ENCODE measurements at places on chromosomes 4 and X.

DNA sequence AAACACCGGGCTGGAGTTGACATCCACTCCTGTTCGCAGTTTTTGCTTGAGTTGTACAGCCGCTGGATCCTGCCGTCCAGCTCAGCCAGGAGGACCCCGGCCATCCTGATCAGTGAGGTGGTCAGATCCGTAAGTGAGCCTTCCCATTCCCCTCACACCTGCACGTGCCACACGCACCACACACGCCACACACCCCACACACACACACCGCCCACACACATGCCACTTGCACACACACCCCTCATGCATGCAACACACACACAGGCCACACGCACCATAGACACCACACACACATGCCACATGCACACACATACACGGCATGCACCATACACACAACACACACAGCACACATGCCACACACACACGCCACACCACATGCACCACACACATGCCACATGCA is 20.1 kb upstream of the MSANTD1 start:
- no peak for DNase-seq

GRCh38 chr4:109703664-109704361 is 568 bp upstream of the CASP6 start:
- no peak for DNase-seq

- DNase-seq = no peak
These were observed 538.5 kb downstream of the BCOR start for GRCh38 chrX:39559229-39559628.

- no peak for DNase-seq
These were observed 12.3 kb upstream of the NAA11 start for GRCh38 chr4:79338148-79338547.

DNA sequence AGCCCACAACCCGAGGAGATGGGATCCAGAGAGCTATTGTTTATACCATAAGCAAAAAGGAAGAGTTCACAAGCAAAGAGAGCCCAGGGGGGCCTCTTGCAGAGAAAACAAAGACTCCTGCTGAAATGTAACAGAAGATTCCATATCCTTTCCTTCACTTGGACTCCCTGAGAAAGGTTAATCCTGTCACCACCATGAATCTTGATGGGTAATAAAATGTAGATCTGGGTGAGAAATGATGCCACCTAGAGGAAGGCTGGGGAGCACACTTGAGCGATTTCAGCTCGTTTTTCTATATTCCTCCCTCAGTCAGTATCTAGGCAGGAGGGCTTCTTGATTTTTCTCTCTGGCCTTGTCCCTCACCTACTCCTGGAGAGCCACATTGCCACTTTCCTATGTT is 10.2 kb upstream of the KCNE5 start:
- no peak for DNase-seq

- peak; percentile 3 for DNase-seq
These were observed 14.7 kb upstream of the CT55 start for GRCh38 chrX:135185795-135186443.
